Activated naive CD4-positive, alpha-beta T cell (primary cell): ENCODE measurements at places on chromosomes 11 and 22.

- no peak for DNase-seq
Observed at GRCh38 chr11:131884461-131885073, 514.2 kb downstream of the NTM start.

GRCh38 chr11:79439410-79439885, 1.4 kb downstream of the TENM4 start:
- no peak for DNase-seq

- no peak for DNase-seq
Observed at GRCh38 chr11:91219535-91219934, 996.7 kb upstream of the CHORDC1 start.

DNA sequence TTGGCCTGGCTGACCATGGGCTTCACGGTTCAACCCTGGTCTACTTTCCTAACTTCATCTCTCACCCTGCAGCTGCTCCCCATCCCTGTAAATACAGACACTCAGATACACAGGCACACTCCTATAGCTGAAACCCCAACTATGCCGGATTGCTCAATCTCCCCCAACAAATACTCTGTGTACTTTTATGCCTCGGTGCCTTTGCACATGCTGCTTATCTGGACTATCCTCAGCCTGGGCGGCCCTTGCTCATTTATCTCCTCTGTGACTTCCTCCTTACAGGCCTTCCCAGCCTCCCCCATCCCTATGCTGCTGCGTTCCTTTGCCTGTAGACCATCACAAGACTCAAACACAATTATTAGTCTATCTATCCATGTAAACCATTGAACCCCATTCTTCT, 76.6 kb downstream of the PKNOX2 start:
- DNase-seq = no peak

DNA sequence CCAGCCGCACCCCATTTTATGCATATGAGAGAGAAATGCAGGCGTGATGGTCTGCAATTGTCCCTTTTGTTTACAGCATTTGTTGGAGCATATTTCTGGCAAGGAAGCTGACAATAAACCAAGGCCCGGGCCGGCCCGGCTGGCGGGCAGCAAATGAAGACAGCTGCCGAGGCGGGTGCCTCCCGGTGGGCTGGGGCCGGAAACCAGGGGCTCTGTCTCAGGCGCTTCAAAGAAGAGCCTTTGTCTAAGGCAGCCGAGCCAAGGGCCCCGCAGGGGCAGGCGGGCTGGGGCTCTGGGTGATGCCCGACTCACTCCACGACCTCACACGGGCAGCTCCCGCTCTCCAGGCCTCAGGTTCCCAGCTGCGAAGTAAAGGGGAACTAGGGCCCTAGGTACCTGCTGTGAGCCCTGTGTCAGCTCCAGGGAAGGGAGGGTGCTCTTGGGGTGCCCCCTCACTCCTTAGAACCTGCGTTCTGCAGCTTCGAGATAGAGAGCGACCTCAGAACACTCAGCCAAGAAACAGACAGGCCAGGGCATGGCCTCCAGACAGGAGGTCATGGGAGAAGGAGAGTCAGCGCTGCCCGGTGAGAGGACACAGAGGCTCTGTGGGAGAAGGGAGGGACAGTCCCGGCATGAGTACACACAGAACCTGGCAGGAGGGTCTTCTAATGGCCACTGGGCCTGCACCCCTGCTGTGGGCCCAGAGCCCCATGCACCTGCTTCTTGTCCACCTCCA, 2.4 kb downstream of the LINC01488 start:
- DNase-seq = no peak
